ENCODE measurements at places on chromosomes 2 and 18. TPM values are rescaled to one million over a fixed set of nuclear protein-coding genes. Genes with fewer than 3 reads are reported as not detected.
A peak's percentile ranks its signal among the peaks of the same experiment; 100 is the strongest.

DNA sequence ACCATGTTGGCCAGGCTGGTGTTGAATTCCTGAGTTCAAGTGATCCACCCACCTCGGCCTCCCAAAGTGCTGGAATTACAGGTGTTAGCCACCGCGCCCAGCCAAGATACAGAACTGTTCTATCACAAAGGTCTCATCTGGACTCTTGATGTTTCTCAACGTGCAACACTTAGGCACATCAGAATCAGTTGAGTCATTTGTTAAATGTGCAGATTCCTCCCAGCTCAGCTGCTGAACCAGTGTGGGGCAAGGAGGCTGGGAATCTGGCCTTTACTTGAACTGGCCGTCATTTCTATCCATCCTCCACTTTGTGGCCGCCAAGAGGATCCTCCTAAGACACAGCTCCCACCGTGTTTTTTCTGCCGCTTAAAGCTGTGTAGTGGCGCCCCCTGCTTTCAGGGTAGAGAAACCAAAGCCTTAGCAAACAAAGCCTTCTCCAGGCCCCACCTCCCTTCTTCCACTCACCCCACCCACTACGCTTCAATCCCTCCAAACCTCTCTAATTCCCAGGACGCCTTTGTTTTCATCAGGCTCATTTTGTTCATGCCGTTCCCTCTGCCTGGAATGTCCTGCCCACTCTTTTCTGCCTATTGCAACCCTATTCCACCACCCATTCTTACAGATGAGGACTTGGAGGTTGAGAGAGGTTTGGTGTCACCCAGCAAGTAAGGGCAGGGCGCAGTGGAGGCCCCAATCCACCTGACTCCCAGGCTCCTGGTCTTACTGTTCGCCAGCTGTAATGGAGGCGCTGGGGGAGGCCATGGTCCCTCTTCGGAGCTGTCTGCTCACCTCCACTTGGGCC lies 776 bp upstream of the SPEG start:
- no peak for DNase-seq

CNTNAP5 gene
- 0.03 TPM for polyA plus RNA-seq

GRCh38 chr2:188518381-188518780 lies 226.7 kb downstream of the GULP1 start:
- DNase-seq = no peak

SMCHD1 gene
- 90.7 TPM for polyA plus RNA-seq

- DNase-seq = no peak
These were observed 299.0 kb upstream of the FBXO11 start for GRCh38 chr2:48205137-48205798.

DNA sequence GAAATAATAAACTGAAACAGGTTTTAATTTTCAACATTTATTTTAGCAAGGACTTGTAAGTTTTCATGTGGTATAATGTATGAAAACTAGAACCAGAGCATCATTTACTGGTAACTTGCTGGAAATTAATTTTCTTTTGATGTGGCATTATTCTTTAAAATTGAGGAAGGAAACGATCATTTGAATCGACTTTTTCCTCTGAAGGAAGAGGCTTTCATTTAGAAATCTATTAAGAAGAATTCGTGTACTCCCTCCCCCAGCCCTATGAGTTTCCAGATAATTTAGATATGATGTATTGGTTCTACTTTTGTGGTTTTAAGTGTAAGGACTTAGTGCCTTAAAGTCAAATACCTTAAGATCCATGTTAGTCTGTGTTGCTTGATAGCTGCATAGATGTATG lies 2.5 kb downstream of the BABAM2 start:
- DNase-seq = no peak

DNA sequence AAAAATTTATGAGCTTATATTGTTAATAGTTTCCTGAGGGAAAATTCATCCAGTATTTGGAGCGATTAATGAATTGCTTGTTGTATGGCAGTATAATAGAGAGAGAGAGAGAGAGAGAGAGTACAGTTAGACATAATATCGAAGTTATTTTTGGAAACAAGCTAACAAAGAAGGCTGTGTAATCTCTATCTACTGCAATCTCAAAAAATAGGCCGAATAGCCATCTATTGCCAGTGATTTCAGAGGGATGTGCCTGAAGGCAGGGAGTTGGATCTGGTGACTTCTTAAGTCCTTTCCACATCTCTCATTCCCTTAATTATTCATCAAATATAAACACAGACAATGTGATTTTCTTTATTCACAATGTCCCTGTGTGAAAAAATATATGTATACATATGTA lies 433.1 kb upstream of the RAB12 start:
- DNase-seq = no peak

DNA sequence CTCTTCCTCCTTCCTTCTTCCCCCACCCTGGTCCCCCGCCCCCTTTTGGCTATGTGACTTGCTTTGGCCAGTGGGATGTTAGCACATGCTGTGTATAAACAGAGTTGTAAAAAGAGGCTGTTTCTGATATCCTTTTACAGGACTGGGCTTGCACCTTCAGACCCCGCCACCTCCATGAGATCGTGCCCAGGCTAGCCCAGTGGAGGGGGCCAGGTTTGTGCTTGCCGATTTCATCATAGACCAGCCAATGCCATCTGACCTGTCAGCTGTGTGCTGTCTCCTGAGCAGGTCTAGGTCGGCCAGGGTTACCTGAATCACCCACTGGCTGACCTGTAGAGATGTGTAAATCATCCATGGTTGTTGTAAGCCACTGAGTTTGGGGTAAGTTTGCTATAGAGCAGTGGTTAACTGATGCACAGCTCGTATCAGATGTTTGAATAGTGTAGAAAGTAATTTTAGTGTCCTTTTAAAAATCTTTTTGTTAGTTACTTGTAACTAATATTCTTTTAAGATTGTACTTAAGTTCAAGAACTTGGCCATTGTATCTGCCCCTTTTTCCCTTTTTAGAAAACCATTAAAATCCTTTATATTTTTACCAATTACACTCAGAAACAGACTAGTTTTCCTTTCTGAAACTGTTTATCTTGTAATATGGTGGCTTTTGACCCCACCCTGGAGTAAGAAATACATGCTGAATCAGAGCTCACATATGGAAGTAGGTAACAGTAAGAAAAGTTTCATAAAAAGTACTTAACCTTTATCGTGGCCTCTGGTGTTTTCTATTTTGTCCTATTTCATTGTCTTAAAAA lies 122.0 kb upstream of the MGAT5 start:
- DNase-seq = no peak

ATP6V1C2 gene
- polyA plus RNA-seq = 8.1 TPM

- no peak for DNase-seq
These were observed 21.9 kb downstream of the FER1L5 start for GRCh38 chr2:96664366-96664925.

DNA sequence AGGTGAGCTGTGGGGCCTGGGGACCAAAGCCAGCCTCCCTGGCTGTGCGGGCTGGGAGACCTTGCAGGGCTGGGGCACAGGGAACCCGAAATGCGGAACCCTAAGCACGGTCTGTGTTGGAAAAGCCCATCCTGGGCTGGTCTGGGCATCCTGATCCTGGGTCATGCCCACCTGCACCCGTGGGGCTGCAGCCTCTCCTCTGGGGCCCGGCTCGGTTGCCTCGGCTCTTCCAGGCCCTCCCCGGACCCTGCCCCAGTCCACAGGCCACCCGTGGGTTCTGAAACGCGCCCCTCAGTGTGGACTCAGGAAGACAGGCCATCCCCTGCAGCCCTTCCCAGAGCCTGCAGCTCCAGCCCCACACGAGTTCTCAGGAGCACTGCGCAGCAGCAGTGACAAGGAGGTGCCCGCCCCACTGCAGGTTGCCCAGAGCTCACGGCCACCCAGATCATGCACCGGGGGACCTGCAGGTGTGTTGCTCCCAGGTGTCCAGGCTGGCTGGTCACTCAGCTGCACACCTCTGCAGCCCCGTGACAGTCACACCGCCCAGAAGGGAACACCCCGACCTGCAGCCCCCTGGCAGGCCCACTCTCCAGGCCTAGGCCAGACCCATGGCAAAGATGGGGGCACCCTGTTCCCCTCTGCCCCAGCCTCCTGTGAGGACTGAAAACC lies 12.2 kb upstream of the NFATC1 start:
- no peak for DNase-seq

OSGEPL1 gene
- polyA plus RNA-seq = 28.5 TPM

- DNase-seq = peak; percentile 71
These were observed 22.4 kb downstream of the USP40 start for GRCh38 chr2:233544200-233544610.
